ENCODE measurements at places on chromosomes 2 and 18.

- DNase-seq = no peak
Observed at GRCh38 chr2:13006426-13006825, 289.7 kb downstream of the TRIB2 start.

DNA sequence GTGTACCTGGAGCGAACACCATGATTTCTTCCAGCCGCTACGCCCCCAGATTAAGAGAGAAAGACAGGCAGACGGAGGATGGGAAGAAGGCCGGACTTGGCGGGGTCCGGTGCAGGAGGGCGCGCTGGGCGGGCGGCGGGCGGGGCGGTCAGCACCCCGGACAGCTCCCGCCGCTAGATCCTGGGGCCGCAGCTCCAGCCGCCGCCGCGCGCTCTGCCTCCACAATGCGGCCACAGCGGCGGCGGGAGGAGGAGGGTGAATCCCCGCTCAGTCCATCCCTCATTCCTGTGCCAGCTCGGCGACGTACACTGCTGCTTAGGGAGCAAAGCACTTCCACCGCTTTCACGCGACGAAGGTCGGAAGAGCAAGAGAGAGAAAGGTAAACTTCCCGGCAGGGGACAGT, at the start of gene AKAIN1:
AKAIN1 (minus strand) TSS at position 226 of the 403 bp plus-strand sequence; CDS start at position 22, 204 bp downstream.
- DNase-seq = peak; percentile 7

DNA sequence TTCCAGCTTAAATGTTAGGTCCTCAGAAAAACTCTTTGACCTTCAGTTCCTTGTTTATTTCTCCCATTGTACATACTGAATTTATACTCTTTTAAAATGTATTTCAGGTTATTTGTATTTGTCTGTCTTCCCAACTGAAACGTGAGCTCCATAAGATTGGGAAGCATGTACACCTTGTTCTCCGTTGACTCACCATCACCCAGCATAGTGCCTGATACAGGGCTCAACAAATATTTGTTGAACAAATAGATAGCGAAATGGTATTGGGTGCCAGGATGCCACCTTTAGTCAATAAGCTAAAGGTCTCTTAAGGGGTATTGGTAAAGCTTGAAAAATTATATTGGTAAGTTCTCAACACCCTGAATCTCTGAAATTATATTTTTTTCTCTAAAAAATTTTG, 1841.3 kb upstream of the CELF4 start:
- DNase-seq = no peak

DNA sequence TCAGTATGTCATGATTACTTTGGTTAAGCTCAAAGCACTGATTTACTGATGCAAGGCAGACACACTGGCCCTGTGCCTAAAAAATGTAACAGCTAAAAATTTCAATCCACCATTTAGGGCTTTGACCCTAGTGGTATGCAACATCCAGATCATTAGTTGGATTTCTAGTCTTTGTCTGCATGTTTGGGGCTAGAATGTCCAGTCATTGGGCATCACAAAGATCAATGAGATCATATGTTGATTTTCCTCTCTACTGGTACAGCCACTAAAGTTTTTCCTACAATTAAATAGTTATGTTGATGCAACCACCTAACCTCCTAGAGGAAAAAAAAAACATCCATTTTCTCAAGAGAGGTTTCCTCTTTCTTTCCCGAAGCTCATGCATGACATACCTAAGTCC, 53.4 kb upstream of the REV1 start:
- no peak for DNase-seq

DNA sequence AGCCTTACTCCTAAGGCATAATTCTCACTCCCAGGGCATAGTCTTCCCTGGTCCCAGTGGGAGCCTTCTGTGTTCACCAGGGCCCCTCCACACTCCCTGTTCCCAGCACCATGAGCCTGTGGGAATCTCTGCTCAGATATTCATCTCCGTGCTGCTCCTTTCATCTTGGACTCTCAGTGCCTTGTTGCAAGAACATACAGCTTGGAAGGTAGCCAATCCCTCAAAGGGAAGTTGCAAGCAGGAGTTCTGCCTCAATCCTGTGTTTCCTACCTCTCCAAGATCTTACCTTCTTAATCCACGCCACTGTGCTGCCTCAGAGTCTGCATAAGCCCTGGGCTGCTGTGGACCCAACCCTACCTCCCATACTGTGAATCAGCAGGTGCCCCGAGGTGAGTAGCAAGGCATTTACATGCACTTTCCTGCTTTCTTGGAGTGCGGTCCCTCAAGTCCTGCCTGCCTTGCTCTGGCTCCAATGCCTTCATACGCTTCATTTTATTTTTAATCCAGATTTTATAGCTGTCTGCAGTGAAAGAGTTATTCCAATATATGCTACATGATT, 413.8 kb upstream of the RAB6C start:
- no peak for DNase-seq

- no peak for DNase-seq
Observed at GRCh38 chr2:131093696-131094462, 619 bp upstream of the FAM168B start.

DNA sequence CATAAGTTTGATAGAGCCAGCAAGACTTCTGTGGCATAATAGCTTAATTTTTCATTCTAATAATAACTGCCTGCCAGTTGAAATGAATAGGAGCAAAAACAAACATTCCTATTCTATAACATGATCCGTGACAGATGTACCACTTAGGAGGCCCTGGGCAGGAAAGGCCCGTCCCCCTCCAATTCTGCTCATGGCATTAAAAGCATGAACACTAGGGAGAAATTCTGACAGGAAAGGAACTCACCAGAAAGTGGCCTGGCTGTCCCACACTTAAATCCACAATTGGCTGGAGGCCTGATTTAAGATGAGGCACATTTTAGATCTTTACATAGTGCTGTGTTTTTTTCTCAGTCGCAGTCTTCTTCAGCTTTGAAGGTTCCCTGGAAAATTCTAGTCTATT, 261.9 kb upstream of the ETAA1 start:
- DNase-seq = no peak

DNA sequence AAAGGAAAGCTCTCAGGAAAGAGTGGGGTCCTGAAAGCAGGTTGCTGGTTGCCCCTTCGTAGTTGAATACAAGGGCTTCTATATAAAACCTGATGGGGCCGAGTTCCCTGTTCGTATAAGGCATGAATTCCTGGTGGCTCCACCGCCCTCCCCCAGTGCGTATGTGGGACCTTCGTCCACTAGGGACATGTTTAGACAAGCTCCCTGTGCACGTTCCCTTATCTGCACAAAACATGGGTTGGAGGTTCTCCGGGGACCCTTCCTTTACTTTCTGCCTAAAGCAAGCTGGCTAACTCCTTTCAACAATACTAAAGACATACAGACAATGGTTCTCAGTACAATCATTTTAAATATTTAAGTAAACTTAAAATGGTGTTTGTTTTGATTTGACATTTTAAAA, 8.0 kb downstream of the CLUL1 start:
- DNase-seq = no peak
